ENCODE measurements at places on chromosomes 1 and 21. TPM values are rescaled to one million over a fixed set of nuclear protein-coding genes. Genes with fewer than 3 reads are reported as not detected.

GRCh38 chr1:92551916-92552315 lies 65.2 kb upstream of the GFI1 start:
- no peaks in the 10 kb centered on the region for H3K27me3 ChIP-seq
- no peak overlapping the region for H3K4me3 ChIP-seq
- H3K36me3 ChIP-seq = no peaks in the 10 kb centered on the region
- H3K4me1 ChIP-seq = no peaks in the 10 kb centered on the region
- no peak for DNase-seq

GRCh38 chr21:38272215-38272614 lies 15.4 kb downstream of the KCNJ15 start:
- peaks cover 8% of the 10 kb centered on the region for H3K27me3 ChIP-seq
- no peak for DNase-seq
- no peak overlapping the region for H3K4me3 ChIP-seq
- H3K36me3 ChIP-seq = no peaks in the 10 kb centered on the region

- H3K27me3 ChIP-seq = no peaks in the 10 kb centered on the region
- H3K4me3 ChIP-seq = no peak overlapping the region
- DNase-seq = no peak
- H3K27ac ChIP-seq = no peak overlapping the region
- no peaks in the 10 kb centered on the region for H3K4me1 ChIP-seq
These were observed 12.4 kb upstream of the ZP4 start for GRCh38 chr1:237902960-237903743.

Gene LAMC1
- 121 TPM for total RNA-seq

Measured in PC-9 (cell line).